ENCODE measurements at places on chromosomes 12 and 14. TPM values are rescaled to one million over a fixed set of nuclear protein-coding genes. Genes with fewer than 3 reads are reported as not detected.

Gene TRIM9
- total RNA-seq, result 0.58 TPM

Gene ST8SIA1
- total RNA-seq, result 5.1 TPM

Gene SRGAP1
- total RNA-seq, result 13.8 TPM

Gene KRT82
- total RNA-seq, result not detected

Gene CLEC12A
- total RNA-seq, result 1.5 TPM
